ENCODE measurements at places on chromosomes 5 and 9.
A peak's percentile ranks its signal among the peaks of the same experiment; 100 is the strongest.

DNA sequence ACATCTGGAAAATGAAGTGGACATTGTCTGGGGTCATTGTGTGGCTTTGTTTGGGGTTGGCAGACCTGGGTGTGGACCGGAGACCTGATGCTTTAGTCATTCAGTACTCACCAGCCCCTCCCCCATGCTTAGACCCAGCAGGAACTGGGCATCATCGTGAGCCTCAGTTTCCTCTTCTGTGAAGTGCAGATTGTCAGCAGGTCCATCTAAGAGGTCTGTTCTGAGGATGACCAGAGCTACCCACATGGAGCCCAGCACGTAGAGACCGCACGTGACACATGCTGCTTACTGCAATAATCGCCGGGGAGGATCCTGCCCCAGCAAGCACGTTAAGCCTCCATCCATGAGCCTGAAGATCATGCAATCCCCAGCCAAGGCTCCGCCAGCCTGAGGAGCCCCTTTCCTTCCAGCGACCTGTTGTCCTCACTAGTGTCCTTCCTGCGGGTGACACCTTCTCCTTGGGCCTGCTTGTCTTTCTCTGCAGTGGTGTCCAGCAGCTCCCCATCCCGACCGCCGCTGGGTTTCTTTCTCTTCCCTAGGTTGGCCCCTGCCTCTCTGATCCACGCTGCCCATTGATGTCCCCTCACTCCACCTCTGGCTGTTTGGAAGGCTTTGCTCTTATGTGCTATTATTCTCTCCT lies 26.7 kb upstream of the IRX4 start:
- H3K27ac ChIP-seq, result no peak overlapping the region
- no peak overlapping the region for H3K4me3 ChIP-seq
- H3K36me3 ChIP-seq, result no peaks in the 10 kb centered on the region

DNA sequence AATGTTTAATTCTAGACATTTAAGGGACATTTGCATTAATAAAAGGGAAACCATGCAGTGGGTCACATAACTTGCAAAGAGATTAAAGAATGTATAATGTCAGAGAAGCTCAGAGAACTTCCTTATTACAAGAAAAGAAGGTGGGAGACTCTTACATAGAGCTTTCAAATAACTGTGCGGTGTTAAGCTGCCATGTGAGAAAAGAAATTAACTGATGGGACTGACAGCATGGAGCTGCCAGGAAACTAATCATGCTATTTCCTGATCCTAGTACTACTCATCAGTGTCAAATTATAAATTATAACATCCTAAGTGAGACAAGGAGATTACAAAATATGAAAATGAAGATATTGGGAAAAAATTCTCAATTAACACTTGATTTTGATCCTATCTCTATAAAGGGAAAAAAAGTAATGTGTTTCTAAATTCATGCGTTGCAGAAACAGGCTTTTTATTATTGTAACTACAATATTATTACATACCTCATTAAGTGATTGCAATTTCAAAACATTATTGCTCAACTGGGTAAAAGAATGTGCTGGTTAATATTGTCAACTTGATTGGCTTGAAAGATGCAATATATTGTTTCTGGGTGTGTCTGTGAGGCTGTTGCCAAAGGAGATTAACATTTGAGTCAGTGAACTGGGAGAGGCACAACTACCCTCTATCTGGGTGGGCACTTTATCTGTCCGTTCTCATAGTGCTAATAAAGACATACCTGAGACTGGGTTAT lies 609.5 kb upstream of the NUDT12 start:
- no peak overlapping the region for H3K4me3 ChIP-seq
- H3K27ac ChIP-seq, result no peak overlapping the region
- no peaks in the 10 kb centered on the region for H3K36me3 ChIP-seq
- H3K4me1 ChIP-seq, result no peaks in the 10 kb centered on the region

GRCh38 chr9:20302197-20302596 lies 320.1 kb downstream of the MLLT3 start:
- H3K27ac ChIP-seq, result no peak overlapping the region
- H3K27me3 ChIP-seq, result no peaks in the 10 kb centered on the region
- peaks cover 25% of the 10 kb centered on the region for H3K4me1 ChIP-seq
- DNase-seq, result no peak
- H3K4me3 ChIP-seq, result no peak overlapping the region

GRCh38 chr9:136705564-136705963 lies 6.8 kb upstream of the DIPK1B start:
- no peak for DNase-seq
- peaks cover 92% of the 10 kb centered on the region for H3K27me3 ChIP-seq
- H3K36me3 ChIP-seq, result no peaks in the 10 kb centered on the region
- H3K27ac ChIP-seq, result no peak overlapping the region

DNA sequence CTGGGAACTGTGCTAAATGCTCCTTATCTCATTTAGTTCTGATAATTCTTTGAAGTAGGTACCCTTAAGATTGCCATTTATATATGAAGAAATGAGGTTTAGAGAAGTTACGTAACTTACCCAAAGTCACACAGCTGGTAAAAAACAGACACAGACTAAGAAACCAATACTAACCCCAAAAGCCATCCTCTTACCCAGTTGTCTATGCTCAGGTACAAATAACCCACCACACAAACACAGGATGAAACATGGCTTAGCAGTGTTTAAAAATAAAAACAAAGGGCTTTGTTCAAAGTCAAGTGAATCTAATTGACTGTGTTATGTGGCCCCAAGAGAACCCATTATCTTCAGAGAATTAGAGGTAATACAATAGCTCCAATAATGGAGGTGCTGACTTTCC lies 37.0 kb upstream of the IL7R start:
- peaks cover 16% of the 10 kb centered on the region for H3K36me3 ChIP-seq
- peaks cover 61% of the 10 kb centered on the region for H3K4me1 ChIP-seq
- peak overlapping the region; percentile 71 for H3K27ac ChIP-seq
- no peak for DNase-seq

GRCh38 chr5:58016358-58016757 lies 443.5 kb downstream of the PLK2 start:
- DNase-seq, result no peak
- no peak overlapping the region for H3K4me3 ChIP-seq
- peaks cover 3% of the 10 kb centered on the region for H3K27me3 ChIP-seq
- H3K36me3 ChIP-seq, result no peaks in the 10 kb centered on the region
- H3K4me1 ChIP-seq, result no peaks in the 10 kb centered on the region

DNA sequence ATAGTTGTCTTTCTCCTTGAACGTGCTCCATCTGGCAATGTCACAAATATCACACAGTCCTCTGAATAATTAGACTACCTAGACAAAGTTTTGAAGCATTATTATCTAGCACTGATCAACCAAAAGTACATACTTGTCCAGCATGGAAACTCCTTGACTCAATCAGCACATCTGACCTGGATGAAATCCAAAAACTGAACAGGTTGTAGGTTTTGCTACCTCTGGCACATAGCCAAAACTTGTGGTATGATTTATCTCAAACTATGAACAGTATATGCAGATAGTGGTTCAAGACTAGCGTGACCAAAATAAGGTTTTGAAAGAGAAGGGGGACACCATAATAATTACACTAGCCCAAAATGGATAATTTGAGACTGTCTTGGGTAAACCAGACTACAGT lies 158.1 kb downstream of the ARRDC3 start:
- H3K27ac ChIP-seq, result no peak overlapping the region
- no peak for DNase-seq
- H3K4me3 ChIP-seq, result no peak overlapping the region
- H3K36me3 ChIP-seq, result peaks cover 9% of the 10 kb centered on the region
- H3K4me1 ChIP-seq, result no peaks in the 10 kb centered on the region
- peaks cover 19% of the 10 kb centered on the region for H3K27me3 ChIP-seq

Data from activated naive CD4-positive, alpha-beta T cell treated with anti-CD3 and anti-CD28 coated beads, Interleukin-2, amount 10 ng/mL, durations not matched to agents 7 days and 5 days (primary cell).